T follicular helper cell (primary cell): ENCODE measurements at places on chromosomes 4 and X.

DNA sequence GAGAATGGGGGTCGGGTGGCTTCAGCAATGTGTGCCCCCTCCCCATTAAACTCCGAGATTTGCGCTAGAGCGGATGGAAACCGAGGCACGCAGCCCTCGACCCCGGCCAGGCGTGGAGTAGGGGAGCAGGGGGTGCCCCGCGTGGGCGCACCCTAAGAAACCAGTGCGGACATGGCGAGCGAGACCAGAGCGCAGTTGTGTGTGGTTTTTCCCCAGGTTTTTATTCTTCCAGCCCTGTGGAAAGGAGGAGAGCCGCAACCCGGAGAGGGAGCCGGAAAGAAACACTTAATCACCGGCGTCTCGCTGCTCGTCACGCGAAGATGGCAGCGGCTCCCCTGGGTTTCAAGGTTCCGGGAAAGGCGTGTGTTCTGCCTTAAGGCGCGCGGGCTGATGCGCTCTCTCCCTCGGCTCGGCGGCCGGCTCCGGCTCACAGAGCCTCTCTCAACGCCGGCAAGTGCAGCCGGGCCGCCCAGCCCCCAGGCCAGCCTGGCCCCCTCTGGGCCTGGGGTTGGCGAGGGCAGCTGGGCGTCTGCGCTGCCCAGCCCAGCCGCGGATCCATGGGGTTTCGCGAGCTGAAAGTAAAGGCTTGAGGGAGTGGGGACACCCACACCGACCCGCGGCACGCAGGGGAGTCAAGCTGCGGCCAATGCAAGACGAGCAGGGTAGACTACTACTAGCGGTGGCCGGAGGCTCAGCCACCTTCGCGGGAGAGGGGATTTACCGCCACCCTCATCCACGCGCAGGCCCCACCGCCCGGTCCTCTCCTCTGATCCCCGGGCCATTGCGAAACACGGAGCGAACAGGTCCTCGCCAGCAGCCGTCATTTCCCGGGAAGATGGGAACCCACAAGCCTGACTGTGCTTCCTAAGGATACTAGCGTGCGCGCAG, 74.0 kb upstream of the BCOR start:
- DNase-seq, result peak; percentile 30

GRCh38 chr4:165106518-165106917, 6.1 kb downstream of the TMEM192 start:
- no peak for DNase-seq

DNA sequence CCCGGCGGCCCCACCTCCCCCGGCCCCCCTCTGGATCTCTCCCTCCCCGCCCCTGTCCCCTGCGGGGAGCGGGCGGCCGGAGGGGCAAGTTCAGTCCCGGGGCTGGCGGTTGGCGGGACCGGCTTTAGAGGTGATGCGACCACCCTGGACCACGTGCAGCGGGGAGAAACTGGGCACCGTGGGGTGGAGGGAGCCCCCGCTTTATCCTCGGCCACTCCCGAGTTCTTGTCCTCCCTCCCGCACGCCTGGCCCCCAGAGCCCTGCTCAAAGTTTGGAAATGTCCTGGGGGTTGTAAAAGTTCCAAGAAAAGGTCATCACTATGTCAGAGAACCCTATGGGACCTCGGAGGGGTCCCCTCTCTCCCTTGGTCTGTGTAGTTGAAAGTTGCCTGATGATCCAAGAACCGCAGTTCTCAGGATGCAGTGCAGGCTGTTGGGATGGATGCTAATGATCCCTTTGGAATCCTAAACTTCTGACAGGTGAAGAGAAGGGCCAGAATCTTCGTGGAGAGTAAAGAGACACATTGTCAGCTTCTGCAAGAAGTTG, 411 bp upstream of the VEGFC start:
- no peak for DNase-seq

GRCh38 chrX:107894038-107894437, 68.4 kb downstream of the MID2 start:
- peak; percentile 13 for DNase-seq

DNA sequence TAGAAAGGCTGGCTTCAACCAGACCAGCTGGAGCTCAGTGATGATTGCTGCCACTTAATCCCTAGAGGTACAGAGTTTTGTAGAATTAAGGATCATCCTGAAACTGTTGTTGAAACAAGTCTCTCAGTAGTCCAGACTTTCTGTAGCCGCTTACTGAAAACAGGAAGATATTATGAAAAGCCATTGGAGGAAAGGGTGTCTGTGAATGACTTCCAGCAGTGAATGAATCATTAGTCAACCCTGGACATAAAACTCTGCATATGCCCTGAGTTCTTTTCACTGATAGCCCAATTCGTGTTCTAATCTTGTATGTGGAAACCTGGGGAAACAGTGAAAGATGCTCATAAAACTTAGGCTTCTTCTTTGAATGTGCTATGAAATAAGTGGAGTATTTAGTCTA, 14.8 kb downstream of the HOPX start:
- DNase-seq, result no peak

DNA sequence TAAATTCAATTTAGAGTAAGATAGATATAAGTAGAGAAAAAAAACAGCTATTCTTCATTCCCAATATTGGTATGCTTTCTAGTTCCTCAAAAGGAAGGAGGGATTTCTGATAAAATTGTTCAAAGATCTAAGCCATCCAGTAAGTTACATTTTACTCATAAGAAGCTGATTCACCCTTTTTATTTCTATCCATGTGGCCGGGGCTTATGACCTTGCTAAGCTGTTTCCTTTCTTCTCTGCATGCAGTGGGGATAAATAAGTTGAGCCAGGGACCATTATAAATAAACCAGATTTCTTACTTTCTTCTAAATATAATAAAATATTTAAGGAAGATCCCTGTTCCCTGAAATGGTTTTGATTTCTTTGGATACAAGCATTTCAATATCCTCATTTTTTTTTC, 502.3 kb downstream of the PDHA2 start:
- DNase-seq, result no peak

DNA sequence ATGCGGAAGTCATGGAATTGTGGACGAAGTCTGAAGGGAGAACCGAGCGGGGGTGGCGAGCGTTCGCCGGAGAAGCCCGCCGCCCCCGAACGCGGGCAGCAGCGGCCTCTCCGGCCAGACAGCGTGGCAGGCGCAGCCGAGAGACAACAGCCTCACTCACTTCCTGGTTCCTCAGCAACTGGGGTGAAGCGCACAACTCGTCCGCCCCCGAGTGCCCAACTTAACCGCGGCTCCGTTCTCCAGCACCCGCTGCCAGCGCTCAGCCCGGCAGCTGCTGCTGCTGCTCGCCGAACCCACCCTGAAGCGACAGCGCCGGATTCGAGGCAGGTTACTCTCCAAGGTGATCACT, 68.0 kb downstream of the NOCT start:
- DNase-seq, result peak; percentile 61

- DNase-seq, result no peak
Measured at GRCh38 chr4:6984612-6985425, 58.4 kb upstream of the TADA2B start.

DNA sequence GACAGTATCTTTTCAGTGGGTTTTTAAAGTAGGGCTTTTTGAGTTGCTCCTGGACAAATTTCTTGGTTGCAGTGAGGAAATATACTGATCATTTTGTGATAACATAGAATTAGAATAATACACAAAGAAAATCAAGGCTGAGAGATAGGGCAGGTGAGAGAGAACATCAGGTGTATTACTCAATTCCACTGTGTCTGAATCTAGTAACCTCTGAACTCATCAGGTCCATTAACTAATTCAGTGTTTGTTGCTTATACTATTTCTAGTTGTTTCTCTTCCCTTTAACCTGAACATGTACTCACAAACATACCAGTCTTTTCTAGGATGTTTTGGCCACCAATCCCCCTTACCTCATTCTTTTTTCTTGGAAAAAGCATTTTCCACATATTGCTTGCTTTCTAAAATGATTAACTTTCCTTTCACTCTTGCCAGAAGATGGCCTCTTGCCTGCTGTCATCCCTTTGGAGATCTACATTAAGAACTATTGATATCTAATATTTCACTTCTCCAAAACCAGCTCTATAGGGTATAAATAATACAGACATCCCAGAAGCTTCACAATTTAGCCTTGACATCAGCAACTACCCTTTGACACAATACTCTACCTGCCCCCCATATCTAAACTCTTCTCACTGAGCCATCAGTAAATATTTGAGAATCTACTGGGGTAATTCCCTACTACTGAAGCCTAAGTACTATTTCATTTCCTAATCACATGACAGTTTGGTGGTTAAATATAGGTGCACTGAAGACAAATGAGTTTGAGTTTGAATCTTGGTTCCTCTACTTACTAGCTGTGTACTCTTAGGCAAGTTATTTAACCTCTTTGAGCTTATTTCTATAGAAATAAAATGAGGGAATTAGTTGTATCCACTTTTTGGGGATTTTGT, 470.8 kb upstream of the IGFBP7 start:
- DNase-seq, result no peak

DNA sequence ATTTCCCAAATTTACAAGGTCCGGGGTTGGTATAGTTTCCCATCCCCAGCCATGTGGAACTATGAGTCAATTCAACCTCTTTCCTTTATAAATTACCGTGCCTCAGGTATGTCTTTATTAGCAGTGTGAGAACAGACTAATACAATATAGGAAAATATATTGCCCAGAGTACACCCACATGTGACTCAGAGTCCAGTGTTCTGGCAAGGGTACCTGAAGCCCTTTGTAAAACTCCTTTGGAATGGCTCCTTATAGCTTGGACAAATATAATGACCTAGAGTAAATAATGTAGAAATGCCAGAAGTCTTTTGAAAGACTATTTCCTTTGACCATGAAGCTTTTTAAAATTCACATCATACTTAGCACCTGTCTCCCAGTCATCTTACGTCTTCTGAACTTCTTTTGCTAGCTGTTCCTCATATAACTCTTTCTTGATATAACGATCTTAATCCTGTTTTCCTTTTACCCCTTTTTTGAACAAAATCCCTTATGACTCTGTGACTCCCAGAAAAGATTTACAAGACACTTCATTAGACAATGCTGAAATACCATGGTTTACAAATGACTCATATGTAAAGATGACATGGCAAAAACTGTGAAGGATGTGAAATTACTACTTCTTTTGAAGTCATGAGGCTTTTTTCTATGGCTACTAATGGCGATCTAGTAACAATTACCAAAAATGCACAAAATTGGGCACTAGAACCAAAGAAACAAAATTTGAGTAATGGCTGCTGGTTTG, 408.9 kb downstream of the NAP1L3 start:
- no peak for DNase-seq

DNA sequence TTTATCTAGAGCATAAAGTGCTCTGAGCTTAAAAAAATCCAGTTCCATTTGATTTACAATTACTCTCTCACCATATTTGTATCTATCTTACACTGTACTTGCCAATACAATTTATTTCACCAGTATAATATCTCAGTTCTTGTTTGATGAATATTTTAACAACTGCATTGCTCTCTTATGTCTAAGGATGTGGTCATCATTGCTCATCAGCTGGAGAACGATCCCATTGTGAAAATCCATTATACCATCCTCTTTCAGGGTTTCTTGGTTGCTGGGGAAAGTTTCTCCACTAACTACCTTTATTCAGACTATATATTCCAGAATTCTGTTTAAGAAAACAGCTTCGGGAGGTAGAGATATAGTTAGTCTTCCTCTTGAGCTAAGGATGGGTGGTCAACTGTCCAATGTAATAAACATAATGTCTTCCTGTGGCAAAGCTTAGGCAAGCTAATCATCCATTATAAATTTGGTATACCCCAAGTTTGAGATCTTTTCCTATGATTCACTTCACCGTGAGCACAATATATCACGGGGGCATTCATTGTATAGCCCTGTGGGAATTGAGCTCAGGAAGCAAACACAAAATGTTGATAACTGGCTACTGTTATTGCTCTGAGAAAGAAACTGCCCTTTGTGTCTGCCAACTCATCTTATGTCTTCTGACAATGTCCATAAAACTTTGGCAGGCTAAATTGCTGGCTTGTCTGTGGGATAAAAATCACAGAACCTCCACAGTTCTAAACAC, 2361.9 kb downstream of the ARAP2 start:
- DNase-seq, result no peak

DNA sequence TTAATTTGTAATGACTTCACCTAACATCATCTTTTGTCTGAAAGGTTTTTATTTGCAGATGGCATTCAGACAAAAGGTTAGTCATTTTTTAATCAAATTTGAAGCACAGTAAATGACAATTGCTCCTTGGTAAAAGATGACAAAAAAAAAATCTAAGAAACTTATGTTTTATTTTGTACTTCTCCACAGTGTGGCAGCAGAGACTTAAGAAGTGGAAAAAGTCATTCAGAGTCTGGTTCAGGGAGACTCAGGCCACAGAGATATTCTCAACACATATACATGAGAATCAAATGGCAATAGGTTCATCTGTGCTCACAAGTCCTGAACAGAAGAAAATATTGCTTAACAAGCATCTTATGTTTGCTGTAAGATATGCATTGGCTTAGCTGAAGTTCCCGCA, 436.2 kb downstream of the KCNIP4 start:
- no peak for DNase-seq
